Foreskin keratinocyte (primary cell): ENCODE measurements at places on chromosomes 16 and 17. TPM values are rescaled to one million over a fixed set of nuclear protein-coding genes. Genes with fewer than 3 reads are reported as not detected.

SEPTIN1 gene
- 0.14 TPM in 1 of 2 replicates, not detected in the other for total RNA-seq

KRTAP9-4 gene
- total RNA-seq = not detected in 2 replicates

MYO15A gene
- 0.32 and 0.37 TPM in 2 replicates for total RNA-seq

- no peak for DNase-seq
These were observed 1.6 kb downstream of the ITGA3 start for GRCh38 chr17:50057521-50057991.

- no peak for DNase-seq
These were observed at the start of gene SLC9A5 for GRCh38 chr16:67248401-67249177. TSS of gene SLC9A5 (plus strand) at chr16:67248979. CDS start at chr16:67249015, 36 bp downstream.

DNA sequence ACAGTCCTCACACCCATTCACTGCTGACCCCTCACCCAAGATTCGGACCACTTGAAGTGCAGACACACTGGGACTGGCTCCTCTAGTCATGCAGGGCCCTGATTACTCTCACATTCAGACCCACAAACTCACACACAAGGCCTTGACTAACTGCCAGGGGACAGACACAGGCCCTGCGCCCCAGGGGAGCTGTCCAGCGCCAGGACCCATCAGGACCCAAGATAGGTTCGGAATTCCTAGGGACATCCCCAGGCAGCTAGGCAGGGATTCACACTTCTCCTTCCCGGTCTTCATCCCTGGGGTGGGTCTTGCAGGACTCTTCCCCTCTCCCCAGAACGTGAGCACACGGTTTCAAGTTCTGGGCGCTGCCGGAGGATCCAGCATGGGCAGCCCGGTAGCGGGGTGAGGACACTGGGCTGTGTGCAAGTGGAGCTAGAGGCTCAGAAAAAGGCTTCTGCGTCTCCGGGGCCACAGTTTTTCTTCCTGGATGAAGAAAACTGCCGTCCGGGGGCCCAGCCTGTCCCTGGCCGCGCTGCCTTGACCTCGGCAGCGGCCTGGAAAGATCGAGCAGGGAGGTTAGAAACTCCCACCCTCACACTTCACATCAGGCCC is 1.6 kb downstream of the SEZ6 start:
- DNase-seq = no peak

GRCh38 chr16:245105-245504 is 10.5 kb downstream of the FAM234A start:
- DNase-seq = no peak
